Left cardiac atrium (tissue), 4 donors: ENCODE measurements at places on chromosomes 12 and 14. TPM values are rescaled to one million over a fixed set of nuclear protein-coding genes. Genes with fewer than 3 reads are reported as not detected.

The LRP1-AS gene
- total RNA-seq, result not detected

The GLIPR1L1 gene
- not detected for total RNA-seq

The CLECL1 gene
- total RNA-seq, result 1.2 TPM

The HOXC12 gene
- not detected for total RNA-seq

The RPL10L gene
- not detected for total RNA-seq

The CCND2 gene
- total RNA-seq, result 170 TPM

The RTL1 gene
- not detected for total RNA-seq

The SMCO2 gene
- not detected for total RNA-seq

The OR6C2 gene
- total RNA-seq, result not detected

DNA sequence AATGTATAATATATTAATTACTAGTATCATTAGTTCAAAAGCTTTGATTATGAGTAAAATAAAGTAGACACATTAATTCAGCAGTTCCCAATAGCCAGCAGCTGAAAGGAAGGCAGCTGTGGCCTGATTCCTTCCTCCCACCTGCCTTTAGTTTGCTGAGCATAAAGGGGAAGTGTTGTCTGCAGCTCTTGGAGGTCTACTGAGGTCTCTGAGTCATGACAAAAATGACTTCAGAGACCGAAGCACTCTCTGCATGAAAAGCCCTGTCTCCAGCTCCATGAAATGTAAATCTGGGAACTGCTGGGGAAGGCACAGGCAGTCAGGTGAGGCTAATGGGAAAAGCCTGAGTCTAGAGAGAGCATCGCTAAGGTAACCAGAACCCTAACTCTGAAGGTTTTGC is 165.4 kb downstream of the NRXN3 start:
- no peak for DNase-seq

DNA sequence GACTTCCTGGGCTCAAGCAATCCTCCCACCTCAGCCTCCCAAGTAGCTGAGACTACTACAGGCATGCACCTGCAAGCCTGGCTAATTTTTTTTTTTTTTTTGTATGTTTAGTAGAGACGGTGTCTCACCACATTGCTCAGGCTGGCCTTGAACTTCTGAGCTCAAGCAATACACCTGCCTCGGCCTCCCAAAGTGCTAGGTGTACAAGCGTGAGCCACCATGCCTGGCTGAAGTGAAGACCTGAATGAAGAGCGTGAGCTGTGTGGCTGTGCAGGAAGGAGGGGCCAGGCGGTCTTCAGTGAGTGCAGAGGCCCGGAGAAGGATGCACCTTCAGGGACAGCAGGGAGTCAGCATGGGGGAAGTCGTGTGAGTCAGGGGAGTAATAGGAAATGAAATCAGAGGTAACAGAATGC is 14.9 kb upstream of the NFKBIA start:
- no peak for DNase-seq

DNA sequence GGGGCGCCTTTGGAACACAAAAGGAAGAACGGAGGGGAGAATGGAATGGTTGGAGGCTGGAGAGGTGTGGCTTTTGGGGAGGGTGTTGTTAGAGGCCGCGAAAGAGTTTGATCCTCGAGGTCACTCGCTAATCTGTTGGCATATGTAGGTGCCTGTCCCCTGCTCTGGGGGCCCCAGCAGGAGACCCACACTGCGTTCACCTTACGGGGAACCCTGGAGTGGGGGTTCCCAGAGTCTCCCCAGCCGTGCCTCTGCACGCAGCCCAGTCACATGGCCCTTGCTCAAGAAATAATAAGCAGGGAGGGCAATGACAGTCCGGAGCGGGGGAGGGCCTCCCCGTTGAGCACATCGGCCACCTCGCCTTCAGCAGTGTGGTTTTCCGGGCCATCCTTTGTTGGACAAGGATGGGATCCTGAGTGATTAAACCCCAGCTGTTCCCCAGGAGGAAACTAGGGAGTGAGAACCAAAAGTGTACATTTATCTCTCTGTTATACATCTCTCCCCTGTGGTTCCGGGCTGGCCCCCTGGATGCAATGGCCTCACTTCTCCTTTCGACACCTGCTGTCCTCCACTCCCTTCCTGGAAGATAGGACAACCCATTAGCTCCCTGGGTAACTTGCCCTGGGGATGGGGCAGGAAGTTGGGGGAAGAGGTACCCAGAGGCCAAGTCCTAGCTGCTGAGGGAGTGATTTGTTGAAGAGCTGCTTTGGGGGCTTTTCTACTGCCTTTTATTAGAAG is 1.3 kb downstream of the PLEKHG3 start:
- DNase-seq, result no peak

DNA sequence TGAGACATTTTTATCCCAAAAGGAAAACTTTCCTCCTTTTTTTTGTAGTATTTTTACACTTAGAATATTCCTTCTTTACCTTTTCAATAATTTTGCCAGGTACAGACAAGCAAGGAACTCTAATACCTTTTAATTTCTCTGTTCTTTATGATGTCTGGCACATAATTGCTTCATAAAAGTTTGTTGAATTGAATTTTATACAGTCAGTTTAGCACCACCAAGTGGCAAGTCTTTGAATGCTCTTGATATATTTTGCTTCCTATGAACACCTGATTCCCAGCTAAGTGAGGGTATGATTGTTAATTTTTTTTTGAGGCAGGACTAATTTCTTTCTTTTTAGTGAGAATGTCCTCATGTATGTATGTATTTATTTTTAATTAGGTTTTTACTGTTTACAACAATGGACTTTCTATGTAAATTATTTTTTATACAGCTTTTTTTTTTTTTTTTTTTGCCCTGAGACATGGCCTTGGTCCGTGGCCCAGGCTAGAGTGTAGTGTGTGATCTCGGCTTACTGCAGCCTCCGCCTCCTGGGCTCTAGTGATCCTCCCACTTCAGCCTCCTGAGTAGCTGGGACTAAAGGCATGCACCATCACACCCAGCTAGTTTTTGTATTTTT is 6.9 kb downstream of the TBC1D15 start:
- DNase-seq, result no peak

- DNase-seq, result no peak
Observed at GRCh38 chr12:26255893-26256645, 60.7 kb downstream of the SSPN start.

- DNase-seq, result peak; percentile 89
Observed at GRCh38 chr12:3218228-3219171, 141.3 kb downstream of the TSPAN9 start.

DNA sequence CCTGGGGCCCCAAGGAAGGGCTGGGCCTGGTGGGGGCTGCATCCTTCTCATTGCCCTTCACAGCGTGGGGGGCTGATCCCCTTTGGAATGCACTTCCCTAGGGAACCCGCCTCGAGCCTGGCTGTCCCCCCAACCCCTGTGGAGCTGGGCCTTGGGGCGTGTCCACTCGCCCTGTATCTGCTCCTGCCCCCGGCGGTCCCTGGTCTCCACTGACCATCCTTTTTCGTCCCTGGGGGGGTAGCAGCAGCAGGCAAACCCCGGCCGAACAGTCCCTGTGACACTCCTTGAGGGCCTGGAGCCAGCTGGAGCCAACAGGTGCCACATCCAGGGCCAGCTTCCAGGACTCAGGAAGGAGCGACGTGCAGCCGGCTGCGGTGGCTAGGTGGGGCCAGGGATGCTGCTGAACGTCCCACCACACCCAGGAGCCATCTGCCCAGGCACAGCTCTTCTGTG is 9.4 kb upstream of the GPR132 start:
- DNase-seq, result no peak

GRCh38 chr12:12745576-12746211 is 28.5 kb downstream of the CDKN1B start:
- no peak for DNase-seq

DNA sequence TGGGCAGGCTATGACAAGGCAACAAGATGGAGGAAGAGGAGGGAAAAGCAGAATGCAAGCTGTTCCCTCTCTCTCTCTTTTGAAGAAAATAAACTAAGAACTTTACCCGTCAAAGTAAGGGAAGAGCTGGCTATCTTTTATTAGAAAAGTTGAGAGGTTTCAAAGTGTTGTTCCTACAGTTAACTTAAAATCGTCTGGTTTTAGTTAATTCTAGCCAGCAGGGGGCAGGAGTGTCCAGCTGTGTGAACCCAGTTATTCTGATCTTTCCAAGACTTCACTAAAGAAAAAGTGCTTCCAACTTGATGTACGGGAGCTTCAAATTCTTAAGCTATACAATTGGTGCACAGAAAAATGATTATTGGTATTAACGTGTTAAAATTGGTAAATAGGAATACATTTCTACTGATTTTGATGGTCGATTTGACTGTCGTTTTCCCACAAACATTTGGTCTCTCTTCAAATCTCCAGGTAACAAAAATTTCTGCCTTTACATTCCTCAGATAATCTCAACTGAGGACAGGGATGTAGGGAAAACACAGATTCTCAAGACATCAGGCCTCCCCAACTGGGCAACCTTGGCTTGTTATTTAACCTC is 28.4 kb upstream of the MON2 start:
- peak; percentile 37 for DNase-seq

DNA sequence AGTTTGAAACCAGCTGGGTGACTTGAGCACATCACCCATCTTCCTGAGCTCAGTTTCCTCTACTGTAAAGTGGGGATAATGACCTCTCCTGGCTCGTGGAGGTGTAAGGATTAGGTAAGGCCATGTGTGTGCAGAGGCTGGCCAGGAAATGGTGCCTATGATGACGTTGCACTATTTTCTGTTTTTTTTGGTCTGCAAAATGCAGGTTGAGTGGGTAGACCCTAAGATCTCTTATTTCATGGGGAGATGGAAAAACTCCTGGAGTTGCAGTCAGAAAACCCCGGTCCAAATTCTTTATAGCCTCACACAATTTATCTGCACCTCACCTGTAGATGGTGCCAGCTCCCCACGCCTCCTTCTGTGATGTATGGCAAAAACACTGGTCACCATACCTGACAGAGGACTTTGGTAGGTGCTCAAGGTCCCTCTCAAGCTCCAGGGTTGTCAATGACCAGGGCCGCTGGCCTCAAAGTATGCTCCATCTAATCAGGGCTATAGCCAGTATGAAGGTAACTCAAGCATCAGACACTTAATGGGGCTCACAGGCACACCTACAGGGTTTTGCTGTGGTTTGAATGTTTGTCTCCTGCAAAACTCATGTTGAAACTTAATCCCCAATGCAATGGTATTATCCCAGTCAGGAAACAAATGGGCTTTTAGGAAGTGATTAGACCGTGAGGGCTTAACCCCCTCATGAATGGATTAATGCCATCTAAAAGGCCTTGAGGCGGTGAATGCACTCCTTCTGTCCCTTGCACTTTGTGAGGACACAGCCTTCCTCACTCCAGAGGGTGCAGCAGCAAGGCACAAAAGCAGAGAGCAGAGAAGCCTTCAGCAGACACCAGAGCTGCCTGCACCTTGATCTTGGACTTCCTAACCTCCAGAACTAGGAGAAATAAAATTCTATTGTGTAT is 17.6 kb downstream of the C14orf132 start:
- DNase-seq, result no peak

DNA sequence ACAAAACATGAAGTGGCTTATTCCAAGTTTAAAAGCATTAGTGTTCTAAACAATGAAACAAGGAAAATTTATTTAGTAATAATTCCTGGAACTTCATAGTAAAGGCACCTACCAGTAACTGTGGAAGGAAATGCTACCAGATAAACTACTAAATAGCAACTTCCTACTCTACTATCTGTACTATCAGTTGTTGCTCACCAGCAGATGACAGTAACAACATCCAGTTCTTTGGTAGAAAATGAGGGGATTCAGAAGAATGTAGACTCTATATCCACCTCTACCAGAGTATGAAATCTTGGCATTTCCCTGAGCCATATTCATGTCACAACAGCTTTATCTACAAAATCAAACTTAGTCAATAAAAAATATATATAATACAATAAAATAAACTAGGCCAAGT is 3.1 kb downstream of the ENTPD5 start:
- no peak for DNase-seq

GRCh38 chr12:3464561-3464960 is 26.4 kb upstream of the PRMT8 start:
- DNase-seq, result no peak

- peak; percentile 27 for DNase-seq
Observed at GRCh38 chr14:89041257-89041582, 216.8 kb downstream of the TTC8 start.
